ENCODE measurements at places on chromosomes 7 and 10.

- no peak for DNase-seq
These were observed 14.9 kb upstream of the PON3 start for GRCh38 chr7:95411036-95411435.

DNA sequence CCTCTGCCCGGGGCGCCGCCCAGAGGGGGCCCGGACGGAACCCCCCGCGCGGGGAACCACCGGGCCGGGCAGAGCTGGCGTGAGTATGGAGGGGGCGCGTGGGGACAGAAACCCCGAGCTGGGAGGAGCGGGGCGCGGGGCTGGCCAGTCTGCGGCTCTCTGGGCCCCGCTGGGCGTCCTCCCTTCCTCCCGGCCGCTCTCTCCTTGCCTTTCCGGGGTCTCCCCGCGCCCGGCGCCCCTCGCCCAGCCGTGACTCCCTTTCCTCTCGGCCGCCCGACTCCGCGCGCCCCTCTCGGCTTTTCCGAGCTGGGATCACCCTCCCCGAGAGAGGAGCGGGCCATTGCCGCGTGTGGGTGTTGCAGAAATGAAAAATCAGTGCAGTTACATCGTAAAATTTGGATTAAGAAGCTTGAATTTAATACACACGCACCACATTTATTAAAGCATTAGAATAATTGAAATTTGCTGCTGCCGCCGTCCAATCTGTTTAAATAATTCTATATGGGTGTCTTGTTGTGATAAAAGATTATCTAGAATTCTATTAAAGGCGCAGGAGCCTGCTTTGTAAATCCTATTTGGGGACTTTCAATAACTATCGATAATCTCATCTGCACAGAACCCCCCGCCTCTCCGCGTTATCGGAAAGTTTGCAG lies 9.1 kb downstream of the UNCX start:
- DNase-seq: no peak

DNA sequence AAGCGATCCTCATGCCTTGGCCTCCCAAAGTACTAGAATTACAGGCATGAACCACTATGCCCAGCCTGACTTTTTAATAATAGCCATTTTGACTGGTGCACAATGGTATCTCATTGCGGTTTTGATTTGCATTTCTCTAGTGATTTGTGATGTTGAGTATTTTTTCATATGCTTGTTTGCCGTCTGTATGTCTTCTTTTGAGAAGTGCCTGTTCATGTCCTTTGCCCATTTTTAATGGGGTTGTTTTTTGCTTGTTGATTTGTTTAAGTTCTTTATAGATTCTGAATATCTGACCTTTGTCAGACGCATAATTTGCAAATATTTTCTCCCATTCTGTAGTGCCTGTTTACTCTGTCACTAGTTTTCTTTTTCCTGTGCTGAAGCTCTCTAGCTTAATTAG lies 219.2 kb upstream of the CTBP2 start:
- DNase-seq: no peak

DNA sequence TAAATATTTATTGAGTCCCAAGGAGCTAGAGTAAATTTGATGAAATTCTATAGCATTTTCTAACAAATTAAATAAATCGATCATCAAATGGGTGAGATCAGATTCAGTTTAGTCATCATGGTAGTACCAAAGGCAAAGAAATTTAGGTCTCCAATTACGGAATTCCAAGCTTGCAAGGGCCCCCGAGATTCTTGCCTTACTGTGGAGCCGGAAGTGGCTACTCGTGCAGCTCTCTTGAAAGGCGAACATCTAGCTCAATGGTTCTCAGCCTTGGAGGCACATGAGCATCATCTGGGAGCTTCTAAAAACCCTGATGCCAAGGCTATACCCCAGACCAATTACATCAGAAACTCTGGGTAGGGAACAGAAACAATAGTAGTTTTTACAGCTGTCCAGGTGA lies 117.9 kb upstream of the PRR15 start:
- DNase-seq: no peak

DNA sequence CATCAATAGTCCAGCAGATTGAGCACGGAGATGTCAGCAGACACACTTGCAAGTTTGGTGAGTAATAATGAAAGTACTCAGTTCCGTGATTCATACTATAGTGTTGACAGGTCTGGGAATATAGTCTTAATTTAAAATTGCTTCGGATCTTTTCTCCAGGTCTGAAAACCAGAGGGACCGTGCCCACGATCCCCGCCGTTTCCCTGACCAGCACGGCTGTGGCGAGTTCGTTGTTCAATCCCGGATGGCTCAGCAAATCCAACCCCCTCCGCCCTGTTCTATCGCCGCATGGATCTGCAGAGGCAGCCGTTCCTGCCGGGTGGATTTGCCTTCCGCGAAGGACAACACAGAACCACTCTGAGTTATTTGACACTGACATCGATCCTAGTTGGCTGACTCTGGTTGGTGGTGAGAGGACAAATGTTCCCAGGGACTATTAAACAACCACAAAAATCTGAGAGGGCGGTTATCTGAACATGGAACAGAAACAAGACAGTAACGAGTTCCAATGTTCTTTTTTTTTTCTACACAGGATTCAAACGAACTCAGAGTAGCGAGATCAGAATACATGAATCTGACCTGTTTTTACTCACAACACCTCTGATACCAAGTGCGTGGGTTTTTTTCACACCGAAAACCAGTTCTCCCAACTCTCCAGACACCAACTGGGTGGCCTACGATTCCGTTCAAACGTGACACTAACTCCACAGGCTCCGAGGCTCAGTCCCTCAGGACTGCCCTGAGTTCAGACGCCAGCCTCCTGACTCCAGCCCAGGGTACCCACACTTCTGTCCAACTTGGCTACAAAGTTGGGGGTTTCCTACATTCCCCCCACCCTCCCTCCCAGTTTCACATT lies 52.7 kb downstream of the RBM17 start:
- peak; percentile 65 for DNase-seq

GRCh38 chr7:154769527-154769926 lies 233.4 kb downstream of the PAXIP1 start:
- DNase-seq: no peak

DNA sequence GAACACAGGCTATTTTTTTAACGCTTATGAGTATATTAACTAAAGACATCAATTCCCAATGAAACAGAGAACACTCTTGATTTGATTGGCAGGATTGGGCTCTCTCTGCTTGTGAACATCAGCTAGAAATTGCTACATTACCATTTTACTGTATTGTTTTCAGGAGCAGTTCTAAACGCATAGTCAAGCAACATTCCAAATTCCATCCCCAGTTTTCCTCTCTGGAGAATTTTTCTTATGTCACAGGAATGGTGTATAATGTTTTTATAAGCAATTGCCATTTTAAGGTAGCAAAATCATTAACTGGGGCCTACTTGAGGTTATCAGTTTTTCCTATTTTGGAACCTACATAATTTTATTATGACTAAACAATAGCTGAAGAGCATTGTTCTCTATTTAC lies 276.9 kb upstream of the LRRN3 start:
- no peak for DNase-seq

- peak; percentile 8 for DNase-seq
These were observed 76.1 kb upstream of the CPXM2 start for GRCh38 chr10:123967626-123968243.

DNA sequence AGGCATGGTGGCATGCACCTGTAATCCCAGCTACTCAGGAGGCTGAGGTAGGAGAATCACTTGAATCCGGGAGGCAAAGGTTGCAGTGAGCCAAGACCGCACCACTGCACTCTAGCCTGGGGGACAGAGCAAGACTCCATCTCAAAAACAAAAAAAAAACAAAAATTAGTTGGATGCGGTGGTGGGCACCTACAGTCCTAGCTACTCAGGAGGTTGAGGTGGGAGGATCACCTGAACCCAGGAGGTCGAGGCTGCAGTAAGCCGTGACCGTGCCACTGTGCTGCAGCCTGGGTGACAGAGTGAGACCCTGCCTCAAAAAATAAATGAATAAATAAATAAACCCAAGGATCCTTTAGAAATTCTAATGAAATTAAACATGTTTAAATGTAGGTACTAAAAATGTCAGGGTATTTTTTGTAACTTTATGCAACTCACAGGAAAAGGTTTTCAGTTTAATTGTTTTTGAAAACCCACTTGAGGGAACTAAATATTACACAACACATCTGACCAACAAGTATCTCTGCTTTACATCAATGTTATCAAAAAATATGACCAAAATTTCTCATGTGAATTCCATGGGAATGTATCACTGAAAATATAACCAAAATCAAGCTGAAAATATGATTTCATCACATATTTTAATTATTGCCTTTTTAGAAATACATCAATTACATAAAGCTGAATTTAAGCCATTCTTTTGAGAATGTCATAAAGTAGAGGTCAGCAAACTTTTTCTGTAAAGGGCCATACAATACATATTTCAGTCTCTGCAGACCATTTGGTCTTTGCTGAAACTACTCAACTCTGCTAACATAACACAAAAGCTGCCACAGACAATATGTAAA lies 23.9 kb downstream of the UPF2 start:
- DNase-seq: no peak

- no peak for DNase-seq
These were observed 35.8 kb downstream of the MINDY3 start for GRCh38 chr10:15824498-15824897.

- no peak for DNase-seq
These were observed 14.8 kb upstream of the FLNC start for GRCh38 chr7:128815289-128815942.

DNA sequence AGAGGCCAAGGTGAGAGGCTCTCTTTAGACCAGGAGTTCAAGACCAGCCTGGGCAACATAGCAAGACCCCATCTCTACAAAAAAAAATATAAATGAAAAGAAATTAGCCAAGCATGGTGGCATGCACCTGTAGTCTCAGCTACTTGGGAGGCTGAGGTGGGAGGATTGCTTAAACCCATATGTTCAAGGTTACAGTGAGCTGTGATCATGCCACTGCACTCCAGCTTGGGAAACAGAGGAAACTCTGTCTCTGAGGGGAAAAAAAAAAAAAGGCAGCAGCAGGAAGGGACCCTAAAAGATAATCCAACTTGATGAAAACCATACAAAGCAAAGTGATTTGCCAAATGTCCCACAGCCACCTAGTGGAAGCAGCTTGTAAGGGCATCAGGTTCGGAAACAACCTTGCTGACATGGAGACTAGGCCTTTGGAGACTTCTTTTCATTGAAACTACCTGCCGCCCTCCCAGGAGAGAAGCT lies 15.6 kb upstream of the PBLD start:
- DNase-seq: no peak

- no peak for DNase-seq
These were observed 159.0 kb downstream of the ELFN1 start for GRCh38 chr7:1829111-1829510.

DNA sequence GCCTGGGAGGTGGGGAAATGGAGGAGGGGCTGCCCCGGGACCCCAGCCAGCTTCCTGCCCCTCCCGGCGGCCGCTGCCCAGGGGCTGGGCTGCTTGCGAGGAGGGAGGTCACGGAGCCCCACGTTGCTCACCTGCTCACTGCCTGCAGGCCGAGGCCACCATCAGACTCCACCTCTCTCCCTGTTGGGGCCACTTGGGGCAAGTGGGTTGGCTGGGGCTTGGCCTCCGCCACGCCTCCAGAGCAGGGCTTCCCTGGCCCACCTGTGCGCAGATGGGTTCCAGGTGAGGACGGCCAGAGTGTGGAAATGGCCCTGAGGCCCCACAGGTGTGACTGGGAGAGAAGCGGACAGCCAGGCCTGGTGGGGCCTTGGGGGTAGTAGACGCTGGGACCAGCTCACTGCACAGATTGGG lies 82.8 kb upstream of the DIP2C start:
- DNase-seq: no peak

- DNase-seq: no peak
These were observed 28.6 kb downstream of the PDSS1 start for GRCh38 chr10:26725837-26726727.

DNA sequence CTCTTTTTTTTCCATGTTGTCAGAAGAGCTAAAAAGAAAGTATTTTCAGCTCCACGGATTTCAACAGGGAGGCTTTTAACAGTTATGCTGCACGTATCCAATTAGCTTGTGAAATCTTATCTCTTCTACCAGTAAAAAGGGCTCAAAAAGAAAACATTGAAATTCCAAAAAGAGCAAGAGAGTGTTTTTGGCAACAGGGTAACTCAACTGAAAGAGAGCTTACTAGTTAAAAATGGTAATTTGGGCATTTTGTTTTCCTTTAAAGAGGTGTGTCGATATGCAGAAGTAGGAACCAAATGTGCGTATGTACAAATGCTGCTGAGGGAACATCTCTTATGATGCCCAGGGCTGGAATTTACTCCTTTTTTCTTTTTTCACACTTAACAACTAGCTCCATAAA lies 292.8 kb downstream of the PRKG1 start:
- no peak for DNase-seq

- no peak for DNase-seq
These were observed 124.6 kb upstream of the CDK13 start for GRCh38 chr7:39825401-39825980.

Measured in GM12864 (cell line).